Suppressor macrophage treated with lipopolysaccharide for 1 hour (primary cell): ENCODE measurements at places on chromosomes 2 and 18.

GRCh38 chr2:11082880-11083279 is 72.4 kb upstream of the SLC66A3 start:
- DNase-seq: no peak

DNA sequence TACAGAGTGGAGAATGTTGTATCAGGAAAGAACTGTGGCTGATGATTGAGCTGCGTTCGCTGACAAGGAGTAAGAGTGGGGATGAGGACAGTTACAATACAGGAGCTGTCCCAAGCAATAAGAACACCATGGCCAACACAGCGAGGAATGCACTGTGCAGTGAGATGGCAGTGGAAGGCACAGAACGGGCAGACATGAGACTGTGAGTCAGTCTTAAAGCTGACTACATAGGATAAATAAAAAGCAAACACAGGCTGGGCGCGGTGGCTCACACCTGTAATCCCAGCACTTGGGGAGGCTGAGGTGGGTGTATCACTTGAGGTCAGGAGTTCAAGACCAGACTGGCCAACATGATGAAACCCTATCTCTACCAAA is 89.8 kb downstream of the CABYR start:
- no peak for DNase-seq

GRCh38 chr18:9826685-9827084 is 59.1 kb upstream of the TXNDC2 start:
- peak; percentile 42 for DNase-seq

GRCh38 chr2:128628996-128629395 is 310.3 kb upstream of the HS6ST1 start:
- no peak for DNase-seq

- no peak for DNase-seq
Measured at GRCh38 chr2:219172231-219173154, 2.7 kb upstream of the SLC23A3 start.

GRCh38 chr18:54358495-54359040 is 862 bp downstream of the C18orf54 start:
- DNase-seq: peak; percentile 22

DNA sequence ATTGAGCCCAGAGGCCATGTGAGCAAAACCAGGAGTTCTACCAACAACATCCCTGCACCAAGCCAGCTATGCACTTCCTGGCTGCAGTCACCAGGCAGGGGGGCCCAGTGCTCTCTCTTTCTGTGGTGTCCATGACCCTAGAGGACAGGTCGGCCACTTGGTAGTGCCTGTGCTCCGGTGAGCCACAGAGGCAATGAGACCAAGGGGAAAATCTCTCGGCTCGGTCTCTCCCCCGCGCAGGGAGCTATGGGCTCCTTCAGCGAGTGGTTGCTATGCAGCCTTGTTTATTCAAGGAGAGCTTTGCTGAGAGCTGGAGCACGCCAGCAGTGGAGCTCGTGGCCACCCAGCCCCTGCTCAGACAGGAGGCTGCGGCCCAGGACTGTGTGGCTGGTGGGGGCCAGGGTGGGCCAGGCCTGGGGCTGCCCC is at the start of gene TOGARAM2:
TSS of gene TOGARAM2 (plus strand) at position 283 of the 426 bp plus-strand sequence. CDS start 13,537 bp downstream, outside the sequence.
- DNase-seq: no peak

- no peak for DNase-seq
Measured at GRCh38 chr2:129565551-129566109, 413.8 kb upstream of the RAB6C start.

- no peak for DNase-seq
Measured at GRCh38 chr18:51251625-51252024, 54.1 kb upstream of the MEX3C start.

- DNase-seq: no peak
Measured at GRCh38 chr2:16136461-16137035, 196.2 kb downstream of the MYCN start.

GRCh38 chr2:166410828-166411472 is 35.2 kb upstream of the SCN9A start:
- DNase-seq: peak; percentile 88
